Stimulated activated CD4-positive, alpha-beta T cell treated with anti-CD3 and anti-CD28 coated beads, Interleukin-15, amount 100 ng/mL, for 1 hour (primary cell): ENCODE measurements at places on chromosomes 3 and 15.

DNA sequence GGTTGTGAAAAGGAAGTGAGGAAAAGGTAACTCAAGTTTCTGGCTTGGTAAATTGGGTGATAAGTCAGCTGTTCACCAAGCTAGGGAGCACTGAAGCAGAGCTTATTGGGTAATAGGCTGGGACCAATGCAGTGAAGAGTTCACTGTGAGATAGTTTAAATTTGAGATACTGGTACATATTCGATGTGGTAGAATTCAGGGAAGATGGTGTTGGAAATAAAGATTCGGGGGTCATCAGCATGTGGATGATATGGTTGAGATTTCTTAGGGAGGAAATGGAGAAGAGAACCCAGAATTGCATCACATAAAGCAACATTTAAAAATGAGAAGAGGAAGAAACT is 16.9 kb downstream of the MME start:
- no peak for DNase-seq

- DNase-seq, result no peak
Observed at GRCh38 chr15:22861161-22861560, 22.7 kb downstream of the NIPA2 start.

DNA sequence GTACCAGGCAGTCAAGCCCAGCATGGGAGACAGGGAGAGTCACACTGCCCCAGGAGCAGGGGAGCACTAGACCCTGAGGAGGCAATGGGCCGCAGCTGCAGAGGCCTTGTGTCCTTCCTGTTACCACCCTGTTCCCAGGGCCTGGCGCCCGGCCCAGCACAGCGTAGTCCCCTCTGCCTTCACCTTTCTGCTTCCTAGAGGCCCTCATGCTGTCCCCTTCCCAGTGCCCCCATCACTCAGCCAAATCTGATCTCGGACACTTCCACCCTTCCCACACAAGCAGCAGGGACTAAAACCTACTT is 6.9 kb upstream of the TBC1D2B start:
- DNase-seq, result no peak

DNA sequence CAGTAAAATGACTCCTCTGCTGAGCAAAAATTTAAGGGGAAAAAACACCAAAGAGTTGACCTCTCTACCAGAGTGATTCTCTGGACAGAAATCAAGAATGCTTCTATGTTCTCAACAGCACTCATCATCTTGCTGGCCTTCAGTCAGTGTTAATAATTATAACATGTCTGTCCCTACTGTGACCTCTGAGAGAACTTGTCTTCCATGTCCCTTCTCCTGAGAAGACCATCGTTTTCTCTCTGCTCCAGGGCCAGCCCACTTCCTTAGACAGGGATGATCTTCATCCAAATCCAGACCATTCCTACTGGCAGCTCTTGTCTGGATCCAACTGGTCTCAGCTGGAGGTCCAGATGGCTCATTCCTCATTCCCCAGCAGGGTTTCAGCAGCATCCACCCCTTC is 139.0 kb upstream of the NECTIN3 start:
- no peak for DNase-seq

- no peak for DNase-seq
Observed at GRCh38 chr3:132381348-132381944, 35.9 kb upstream of the DNAJC13 start.

GRCh38 chr3:49182682-49183081 is 11.3 kb downstream of the KLHDC8B start:
- no peak for DNase-seq

- no peak for DNase-seq
Observed at GRCh38 chr15:36960947-36961227, 139.5 kb downstream of the MEIS2 start.

DNA sequence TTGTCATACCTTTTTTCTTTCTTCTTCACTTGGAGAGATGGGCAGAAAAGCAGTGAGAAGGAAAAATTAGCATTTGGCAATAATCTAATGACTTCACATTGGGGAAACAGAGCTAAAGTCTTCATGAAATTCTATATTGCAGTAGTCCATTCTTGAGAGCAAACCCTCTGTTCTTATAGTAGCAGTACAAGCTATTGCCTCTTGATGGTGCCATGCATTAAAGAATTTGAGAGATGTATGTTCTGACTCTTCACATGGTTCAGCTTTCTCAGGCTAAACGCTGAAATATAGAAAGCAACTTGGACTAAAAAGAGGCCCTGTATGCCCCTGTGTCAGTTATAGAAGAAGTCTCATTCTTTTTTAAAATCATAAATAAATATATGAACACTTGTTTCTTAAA is 36.0 kb downstream of the PHLDB2 start:
- no peak for DNase-seq

GRCh38 chr3:87173776-87174175 is 53.3 kb upstream of the CHMP2B start:
- DNase-seq, result no peak

DNA sequence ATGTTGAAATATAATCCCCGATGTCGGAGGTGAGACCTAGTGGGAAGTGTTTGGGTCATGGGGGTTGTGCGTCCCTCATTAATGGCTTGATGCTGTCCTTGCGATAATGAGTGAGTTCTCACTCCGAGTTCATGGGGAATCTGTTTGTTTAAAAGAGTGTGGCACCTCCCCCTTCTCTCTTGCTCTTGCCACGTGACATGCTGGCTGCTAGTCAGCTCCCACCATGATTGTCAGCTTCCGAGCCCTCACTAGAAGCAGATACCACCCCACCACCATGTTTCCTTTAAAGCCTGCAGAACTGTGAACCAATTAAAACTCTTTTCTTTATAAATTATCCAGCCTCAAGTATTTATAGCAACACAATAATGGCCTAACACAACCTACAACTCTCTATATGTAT is 166.3 kb upstream of the MBNL1 start:
- no peak for DNase-seq

GRCh38 chr3:120567370-120568201 is 28.6 kb upstream of the NDUFB4 start:
- no peak for DNase-seq

- no peak for DNase-seq
Observed at GRCh38 chr15:81889485-81889881, 156.3 kb downstream of the MEX3B start.

DNA sequence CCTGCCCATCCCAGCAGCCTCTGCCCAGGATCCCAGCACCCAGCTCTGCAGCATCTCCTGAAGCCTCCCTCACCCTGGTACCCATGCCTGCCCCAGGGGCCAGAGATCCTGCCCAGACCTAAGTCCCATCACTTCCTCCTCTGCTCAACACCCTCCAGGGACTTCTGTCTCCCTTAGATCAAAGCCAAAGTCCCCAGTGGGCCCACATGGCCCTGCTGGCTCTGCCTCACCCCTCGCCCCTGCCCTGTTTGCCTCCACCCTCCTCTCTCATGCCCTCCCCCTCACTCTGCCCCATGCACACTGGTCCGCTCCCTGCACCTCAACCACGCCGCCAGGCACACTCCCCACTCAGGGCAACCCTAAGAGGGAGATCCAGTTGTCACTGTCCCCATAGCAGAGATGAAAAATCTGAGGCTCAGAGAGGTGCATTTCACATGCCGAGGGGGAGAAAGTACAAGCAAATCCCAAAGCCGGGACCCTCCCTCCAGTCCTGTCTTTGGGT is 146.5 kb downstream of the NUP210 start:
- DNase-seq, result no peak

DNA sequence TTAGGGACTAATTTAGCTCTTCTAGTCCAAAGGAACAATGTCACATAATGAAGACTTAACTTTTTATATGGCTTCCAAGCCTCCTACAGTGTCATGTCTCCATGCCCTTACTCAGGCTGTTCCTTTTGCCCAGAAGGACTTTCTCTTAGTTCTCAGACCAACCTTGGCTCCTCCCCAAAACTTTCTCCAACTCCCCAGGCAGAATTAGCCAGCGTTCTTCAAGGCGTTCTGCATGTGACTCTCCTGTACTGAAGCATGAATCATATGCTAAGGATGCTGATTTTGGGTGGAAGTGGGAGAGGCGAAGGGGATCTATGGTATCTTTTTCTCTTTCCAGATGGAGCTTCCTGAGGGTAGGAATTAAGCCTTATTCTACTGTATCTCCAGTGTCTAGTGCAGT is 335.1 kb upstream of the ICE2 start:
- no peak for DNase-seq

- no peak for DNase-seq
Observed at GRCh38 chr3:184874709-184875644, 63.0 kb downstream of the VPS8 start.

DNA sequence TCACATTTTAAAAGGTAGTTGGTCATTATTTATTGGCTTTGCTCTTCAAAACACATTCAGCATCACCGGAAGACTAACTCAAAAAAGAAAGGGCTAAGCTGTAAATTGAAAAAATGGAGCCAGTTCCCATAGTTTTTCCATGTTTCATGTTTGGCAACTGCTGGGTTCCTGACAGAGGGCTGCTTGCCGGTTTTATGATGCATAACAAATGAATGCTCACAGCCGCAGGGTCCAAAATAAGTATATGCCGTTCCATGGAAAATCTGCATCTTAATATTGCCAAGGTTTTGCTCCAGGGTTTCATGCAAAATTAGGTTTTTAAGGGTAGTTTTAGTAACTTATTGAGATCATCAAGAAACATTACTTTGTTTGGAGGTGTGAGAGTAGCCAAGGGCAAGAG is 15.8 kb downstream of the SLC12A1 start:
- no peak for DNase-seq

DNA sequence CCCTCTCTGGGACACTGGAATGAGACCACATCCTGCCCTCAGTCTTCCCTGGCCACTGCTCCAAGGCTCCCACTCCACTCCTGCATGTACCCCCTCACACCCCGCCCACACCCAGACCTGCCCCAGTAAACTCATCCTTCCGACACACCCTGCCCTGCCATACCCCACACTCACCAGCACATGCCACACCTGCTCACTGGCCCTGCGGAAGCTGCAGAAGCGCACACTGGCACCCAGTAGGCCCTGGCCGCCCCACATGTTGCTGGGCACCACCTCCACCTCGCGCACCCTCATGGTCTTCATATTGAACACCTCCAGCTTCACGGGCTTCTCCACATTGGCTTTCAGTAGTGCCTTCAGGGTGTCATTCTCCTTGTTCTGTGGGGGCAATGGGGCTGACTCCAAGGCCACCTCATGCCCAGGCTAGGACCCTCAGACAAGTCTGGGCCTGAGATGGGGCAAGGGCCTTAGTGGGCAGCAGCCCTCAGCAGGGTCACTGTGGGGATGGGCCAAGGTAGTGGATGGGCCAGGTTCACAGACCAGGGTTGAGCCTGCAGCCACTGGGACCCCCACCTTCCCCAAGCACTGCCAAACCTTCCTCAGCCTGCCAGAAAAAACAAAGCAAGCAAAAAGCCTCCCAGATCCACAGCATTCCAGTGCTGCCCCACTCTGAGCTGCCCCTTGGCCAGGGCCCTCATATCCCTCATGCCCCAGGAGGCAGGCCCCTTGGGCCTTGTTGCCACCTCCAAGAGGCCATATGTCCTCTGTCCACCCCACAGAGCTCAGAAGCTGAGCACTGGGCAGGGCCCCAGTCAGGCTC is 4.7 kb downstream of the GORASP1 start:
- no peak for DNase-seq

- no peak for DNase-seq
Observed at GRCh38 chr3:135991621-135992020, 26.1 kb downstream of the PPP2R3A start.

DNA sequence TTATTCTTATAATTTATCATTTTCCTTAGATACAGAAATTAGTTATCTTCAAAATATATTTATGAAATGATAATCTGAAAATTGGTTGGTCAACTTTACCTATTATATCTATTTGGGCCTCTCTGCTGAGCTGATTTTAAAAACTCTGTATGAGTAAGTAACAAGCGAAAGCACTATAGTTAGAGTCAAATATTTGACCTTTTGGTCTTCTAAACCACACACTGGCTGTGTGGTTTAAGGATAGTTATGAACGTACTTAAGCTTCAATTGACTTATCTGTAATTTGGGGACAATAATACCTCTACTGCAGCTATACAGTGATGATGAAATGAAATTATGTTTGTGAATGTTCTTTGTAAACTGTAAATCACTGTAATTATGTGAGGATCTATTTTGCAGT is 763.9 kb upstream of the GRM7 start:
- no peak for DNase-seq

- DNase-seq, result no peak
Observed at GRCh38 chr3:127735767-127736693, 63.3 kb downstream of the ABTB1 start.

DNA sequence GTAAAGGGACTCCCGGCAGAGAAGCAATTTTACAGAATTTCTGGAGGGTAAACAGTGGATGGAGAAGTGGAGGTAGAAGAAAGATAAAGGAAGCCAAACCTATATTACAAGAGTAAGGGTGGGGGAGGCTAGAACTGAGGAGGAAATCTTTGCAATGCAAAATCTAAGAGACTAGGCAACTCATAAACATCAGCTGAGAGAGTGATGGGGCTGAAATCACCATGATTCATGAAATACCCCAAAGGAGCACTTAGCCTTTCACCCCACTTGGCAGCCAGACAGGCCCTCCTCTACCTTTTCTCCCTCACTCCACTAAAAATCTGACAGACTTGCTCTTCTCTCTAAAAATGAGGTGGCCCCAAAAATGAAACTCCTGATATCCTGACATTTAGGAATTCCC is 19.5 kb upstream of the ZBTB38 start:
- DNase-seq, result no peak

DNA sequence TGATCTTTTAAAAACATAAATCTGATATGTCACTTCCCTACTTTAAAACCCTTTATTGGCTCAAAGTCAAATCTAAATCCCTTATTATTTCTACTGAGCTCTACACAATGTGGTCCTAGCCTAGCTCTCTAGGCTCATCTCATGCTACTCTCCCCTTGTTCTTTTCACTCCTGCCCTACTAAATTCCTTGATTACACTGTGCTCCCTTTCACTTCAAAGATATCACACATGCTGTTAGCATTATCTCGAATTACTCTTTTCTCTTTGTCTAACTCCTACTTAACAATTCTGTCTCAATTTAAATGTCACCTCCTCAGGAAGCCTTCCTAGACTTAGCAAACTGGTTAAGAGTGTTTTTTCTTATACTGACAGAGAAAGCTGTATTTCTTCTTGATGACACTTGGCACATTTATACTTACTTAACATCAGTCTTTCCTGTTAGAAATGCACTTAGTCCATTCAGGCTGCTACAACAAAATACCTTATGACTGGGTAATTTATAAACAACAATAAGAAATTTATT is 102.0 kb downstream of the SCAPER start:
- no peak for DNase-seq
